ENCODE measurements at places on chromosomes 6 and 20. TPM values are rescaled to one million over a fixed set of nuclear protein-coding genes. Genes with fewer than 3 reads are reported as not detected.
A peak's percentile ranks its signal among the peaks of the same experiment; 100 is the strongest.

DNA sequence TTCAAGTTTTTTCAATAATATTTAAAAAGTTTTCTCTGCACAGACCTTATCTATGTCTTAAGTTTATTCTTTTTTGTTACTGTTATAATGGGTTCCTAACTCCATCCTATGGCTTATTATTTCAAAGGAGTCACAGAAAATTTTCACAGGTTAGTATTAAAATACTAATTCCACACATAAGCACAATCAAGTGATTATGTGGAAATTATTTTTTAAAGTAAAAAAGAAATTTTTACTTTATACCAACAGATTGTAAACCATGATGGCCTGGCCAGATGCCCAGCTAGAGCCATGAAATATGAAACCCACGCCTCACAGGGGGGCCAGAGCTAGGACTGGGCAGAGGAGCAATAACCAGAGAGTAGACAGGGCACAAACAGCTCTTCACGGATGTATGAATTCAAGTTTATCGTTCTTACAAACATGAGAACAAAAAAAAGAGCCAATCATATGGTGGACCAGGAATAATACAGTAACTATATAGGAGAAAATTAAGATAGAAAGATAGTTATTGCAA lies 34.0 kb downstream of the NUDT3 start:
- peak; percentile 46 for DNase-seq

GRCh38 chr6:132843316-132844035 lies 29.1 kb downstream of the RPS12 start:
- no peak for DNase-seq

DNA sequence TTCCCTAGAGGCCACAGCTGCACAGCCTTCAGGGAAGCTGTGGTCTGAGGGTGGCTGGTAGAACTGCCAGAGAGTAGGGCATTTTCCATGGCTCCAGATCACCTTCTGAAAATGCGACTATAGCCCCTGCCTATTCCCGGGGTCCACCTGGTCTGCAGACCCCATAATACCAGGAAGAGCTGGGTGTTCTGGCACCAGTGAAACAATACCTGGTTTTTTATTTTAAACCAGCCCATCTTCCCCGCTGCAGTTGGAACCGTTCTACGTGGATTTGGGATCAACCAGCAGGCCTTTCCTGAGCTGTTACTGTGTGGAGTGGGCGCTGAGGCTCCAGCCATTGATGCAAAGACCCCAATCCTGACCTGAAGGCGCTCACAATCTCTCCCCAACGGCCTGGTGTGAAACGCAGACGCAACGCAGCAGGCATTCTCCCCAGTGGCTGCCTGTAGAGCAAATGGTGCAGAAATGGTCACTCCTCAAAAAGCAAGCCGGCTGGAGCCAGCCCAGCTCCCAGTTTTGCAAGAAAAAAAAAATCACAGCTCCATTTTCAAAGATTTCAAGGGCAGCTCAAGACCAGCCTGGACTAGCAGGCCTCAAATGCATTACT lies 11.3 kb downstream of the NPEPL1 start:
- no peak for DNase-seq

- DNase-seq, result no peak
These were observed 52.9 kb upstream of the UNC93A start for GRCh38 chr6:167238146-167238693.

DNA sequence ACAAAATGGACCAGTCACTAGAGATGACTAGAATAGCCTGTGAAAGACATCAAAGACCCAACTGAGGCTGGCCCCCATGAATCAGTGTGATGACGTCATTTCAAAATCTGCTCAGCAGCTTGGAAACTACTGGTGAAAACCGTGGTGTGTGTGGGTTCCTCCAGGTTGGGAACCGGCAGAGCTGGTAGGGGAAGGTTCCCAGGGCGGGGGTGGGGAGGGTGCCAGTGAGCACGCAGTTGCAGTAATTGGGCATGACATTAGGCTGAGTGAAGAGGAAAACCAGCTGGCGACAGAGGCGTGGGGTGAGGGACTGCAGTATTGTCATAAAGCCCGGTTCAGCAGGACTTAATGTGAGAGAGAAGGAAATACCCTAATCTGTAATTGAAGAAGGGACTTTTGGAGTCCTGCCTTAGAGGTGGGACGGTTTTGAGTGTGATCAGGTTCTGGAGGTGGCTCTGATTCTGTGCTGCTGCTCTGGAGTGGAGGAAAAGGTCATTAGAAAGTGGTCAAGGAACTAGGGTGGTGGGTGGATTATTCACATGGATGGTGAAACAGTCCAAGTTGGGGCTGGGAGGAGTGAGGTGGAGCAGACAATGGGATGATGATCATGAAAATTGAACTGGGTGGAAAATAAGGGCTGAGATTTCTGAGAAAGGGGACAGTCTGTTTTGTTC lies 52.0 kb upstream of the MTHFD1L start:
- no peak for DNase-seq

DNA sequence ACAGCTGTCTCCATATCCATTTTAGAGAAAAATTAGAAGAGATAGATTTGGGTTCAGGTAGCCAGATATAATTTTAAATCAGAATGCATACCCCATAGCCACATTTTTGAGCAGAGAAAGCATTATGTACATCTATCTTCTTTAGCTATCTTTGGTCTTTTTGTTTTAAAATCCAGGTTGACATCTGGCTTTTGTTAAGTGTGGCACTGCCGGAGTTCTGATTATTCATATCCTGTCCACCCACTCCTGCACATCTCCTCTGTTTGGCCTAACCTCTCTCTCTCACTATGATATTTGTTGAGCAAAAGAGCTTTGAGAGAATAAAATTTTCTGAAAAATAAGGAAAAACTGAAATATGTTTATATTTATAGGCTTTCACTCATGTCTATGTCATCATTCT lies 189.7 kb downstream of the PACRG start:
- DNase-seq, result no peak

Gene LRRC73
- not detected for total RNA-seq

Gene LY6G6F
- total RNA-seq, result 1.1 TPM

DNA sequence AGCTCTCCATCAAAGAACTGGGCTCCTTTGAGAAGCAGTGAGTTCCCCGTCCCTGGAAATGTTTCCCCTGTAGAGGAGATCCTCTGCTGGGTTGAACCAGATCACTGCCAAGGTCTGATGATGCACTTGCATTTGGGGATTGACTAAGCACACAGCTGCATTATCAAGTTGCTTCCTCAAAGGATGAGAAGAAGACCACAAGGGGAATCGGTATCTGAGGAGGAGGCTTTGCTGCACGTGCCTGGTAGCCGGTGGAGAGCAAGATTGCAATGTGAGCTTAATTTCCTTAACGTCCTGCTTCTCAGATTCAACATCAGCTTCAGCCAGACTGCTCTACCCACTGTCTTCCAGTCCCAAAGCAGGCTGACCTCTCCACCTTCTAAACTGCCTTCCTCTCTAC lies 128.8 kb upstream of the STMND1 start:
- DNase-seq, result no peak

DNA sequence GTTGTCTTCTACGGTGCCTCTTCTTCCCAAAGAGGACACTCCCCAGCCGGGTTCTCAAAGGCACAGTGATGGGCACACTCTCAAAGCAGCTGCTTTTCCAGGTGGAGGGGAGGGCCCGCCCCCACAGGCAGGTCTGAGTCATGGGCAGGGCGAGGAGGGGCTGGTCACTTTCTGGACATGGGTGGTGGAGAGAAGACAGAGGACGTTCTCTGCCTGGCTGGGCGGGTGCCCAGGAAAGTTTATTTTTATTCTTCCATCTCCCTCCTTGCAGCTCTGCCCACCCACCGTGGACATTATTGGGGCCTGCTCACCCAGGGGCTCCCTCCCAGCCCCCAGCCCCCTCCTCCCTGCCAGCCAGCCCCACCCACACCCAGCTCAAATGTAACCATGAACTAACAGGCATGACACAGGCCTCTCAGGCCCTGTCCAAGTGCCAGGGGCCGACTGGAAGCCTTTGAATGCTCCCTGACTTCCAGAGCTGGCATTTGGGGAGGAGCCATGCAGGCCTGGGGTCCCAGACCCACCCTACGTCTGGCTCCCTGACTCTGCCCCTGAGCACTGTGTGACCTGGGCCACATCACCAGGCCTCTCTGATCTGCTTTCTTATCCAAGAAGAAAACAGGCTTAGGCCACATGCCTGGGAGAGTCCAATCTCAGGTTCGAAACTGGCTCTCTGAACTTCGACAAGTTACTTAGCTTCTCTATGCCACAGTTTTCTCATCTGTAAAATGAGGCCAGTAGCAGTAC lies 8.0 kb downstream of the TGM2 start:
- no peak for DNase-seq

DNA sequence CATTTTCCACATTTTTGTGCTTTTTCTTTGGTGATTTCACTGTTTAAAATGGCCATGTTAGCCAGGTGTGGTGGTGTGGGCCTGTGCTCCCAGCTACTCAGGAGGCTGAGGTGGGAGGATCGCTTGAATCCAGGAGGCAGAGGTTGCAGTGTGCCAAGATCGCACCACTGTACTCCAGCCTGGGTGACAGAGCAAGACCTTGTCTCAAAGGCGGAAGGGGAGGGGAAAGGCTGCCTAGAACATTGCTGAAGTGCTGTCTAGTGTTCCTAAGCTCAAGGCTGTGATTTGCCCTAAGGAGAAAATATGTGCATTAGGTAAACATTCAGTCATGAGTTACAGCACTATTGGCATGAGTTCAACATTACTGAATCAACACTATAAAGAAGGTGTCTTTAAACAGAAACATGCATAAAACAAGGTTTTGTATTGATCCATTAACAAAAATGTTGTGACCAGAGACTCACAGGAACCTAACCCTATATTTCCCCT lies 14.0 kb downstream of the ZC2HC1B start:
- no peak for DNase-seq

Gene OVOL2
- total RNA-seq, result not detected

- DNase-seq, result no peak
These were observed 116.3 kb upstream of the EMILIN3 start for GRCh38 chr20:41482647-41483552.

Gene RNF144B
- under 0.01 TPM for total RNA-seq

Gene WFDC2
- not detected for total RNA-seq

Gene OSTM1
- total RNA-seq, result 39.2 TPM

DNA sequence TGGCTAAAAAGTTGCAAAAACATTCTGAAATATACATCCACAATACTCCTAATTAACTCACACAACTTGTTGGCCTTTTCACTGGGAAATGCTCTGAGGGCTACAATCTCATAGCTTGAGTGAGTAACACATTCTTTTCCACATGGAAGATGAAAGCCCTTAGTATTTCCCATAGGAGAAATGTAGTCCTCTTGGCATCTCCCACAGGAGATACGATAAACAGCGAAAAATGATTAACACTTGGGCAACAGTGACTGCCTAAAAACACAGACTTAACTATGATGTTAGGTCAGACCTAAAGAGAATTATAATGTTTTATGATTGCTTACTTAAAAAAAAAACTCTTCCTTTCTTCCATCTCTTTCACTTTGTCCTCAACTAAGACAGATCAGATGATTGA lies 9.0 kb downstream of the MYLK4 start:
- no peak for DNase-seq

DNA sequence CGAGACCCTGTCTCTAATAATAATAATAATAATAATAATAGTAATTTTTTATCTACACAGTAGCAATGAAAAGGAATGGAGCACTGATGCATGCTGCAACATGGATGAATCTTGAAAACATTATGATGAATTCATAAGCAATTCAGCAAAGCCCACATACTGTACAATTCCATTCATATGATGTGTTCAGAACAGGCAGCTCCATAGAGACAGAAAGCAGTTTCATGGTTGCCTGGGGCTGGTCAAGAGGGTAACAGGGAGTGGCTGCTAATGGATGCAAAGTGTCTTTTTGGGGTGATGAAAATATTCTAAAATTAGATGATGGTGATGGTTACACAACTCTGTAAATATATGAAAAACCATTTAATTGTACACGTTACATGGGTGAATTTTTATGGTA lies 43.6 kb downstream of the SLC24A3 start:
- DNase-seq, result no peak

Gene HAO1
- not detected for total RNA-seq

Gene WFDC5
- total RNA-seq, result not detected

DNA sequence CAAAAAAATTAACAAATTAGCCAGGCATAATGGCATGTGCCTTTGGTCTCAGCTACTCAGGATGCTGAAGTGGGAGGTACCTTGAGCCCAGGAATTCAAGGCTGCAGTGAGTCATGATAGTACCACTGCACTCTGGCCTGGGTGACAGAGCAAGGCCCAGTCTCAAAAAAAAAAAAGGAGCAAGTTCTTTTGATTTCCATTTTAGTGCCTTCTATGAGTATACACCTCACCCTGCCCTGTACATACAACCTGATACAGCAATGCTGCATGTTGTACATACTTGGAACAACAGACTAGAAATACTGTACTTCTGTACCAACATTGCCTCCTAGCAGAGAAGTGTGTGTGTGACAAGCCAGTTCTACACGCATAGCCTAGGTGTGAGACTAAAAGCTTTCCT lies 97.3 kb upstream of the CARMIL1 start:
- DNase-seq, result no peak

- DNase-seq, result no peak
These were observed 389.7 kb upstream of the ARID1B start for GRCh38 chr6:156387472-156387871.

GRCh38 chr6:26156850-26157250 lies 69.6 kb downstream of the HFE start:
- peak; percentile 69 for DNase-seq
